ENCODE measurements at places on chromosomes 12 and 14.

GRCh38 chr12:1875608-1876007 lies 42.8 kb downstream of the CACNA2D4 start:
- no peak for DNase-seq
- H3K4me3 ChIP-seq, result no peak overlapping the region
- H3K4me1 ChIP-seq, result no peaks in the 10 kb centered on the region

- no peak overlapping the region for H3K27ac ChIP-seq
- no peaks in the 10 kb centered on the region for H3K36me3 ChIP-seq
- no peak overlapping the region for H3K4me3 ChIP-seq
- H3K27me3 ChIP-seq, result no peaks in the 10 kb centered on the region
- no peak for DNase-seq
These were observed 269.9 kb downstream of the ADAMTS20 start for GRCh38 chr12:43282106-43282505.

DNA sequence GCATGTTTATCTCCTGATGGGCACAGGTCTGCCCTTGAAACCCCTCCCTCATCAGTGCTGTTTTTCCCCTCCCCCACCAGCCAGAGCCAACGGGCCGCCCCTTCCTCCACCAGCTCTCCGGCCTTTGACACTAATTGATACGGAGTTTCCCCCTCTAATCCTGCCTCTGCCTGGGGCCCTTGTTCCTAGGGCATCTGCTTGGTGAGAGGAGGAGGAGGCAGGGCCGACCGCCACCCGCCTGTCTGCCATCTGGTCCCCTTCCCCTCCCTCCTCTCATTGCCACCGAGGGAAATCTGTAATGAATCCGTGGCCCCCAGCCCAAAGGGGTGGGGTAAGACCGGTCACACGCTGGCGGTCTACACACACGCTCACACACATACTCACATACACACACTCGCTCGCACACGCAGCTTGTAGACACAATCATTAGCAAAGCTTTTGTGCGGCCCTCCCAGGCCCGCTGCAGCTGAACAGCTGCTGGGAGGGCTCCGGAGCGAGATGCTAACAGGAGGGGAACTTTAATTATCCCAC lies 27.4 kb downstream of the SRRM4 start:
- H3K36me3 ChIP-seq, result no peaks in the 10 kb centered on the region
- H3K27ac ChIP-seq, result no peak overlapping the region
- no peak overlapping the region for H3K4me3 ChIP-seq
- no peak for DNase-seq

GRCh38 chr14:35286707-35287106 lies 5.5 kb upstream of the PSMA6 start:
- H3K27me3 ChIP-seq, result no peaks in the 10 kb centered on the region
- H3K27ac ChIP-seq, result no peak overlapping the region
- H3K4me1 ChIP-seq, result no peaks in the 10 kb centered on the region
- H3K4me3 ChIP-seq, result no peak overlapping the region
- H3K36me3 ChIP-seq, result no peaks in the 10 kb centered on the region

GRCh38 chr14:26965490-26965889 lies 367.7 kb upstream of the NOVA1 start:
- DNase-seq, result no peak
- H3K4me1 ChIP-seq, result no peaks in the 10 kb centered on the region
- no peak overlapping the region for H3K27ac ChIP-seq

- H3K36me3 ChIP-seq, result no peaks in the 10 kb centered on the region
- no peak overlapping the region for H3K4me3 ChIP-seq
- no peaks in the 10 kb centered on the region for H3K27me3 ChIP-seq
- H3K4me1 ChIP-seq, result no peaks in the 10 kb centered on the region
- DNase-seq, result no peak
These were observed 13.7 kb upstream of the ALX1 start for GRCh38 chr12:85266356-85266755.

DNA sequence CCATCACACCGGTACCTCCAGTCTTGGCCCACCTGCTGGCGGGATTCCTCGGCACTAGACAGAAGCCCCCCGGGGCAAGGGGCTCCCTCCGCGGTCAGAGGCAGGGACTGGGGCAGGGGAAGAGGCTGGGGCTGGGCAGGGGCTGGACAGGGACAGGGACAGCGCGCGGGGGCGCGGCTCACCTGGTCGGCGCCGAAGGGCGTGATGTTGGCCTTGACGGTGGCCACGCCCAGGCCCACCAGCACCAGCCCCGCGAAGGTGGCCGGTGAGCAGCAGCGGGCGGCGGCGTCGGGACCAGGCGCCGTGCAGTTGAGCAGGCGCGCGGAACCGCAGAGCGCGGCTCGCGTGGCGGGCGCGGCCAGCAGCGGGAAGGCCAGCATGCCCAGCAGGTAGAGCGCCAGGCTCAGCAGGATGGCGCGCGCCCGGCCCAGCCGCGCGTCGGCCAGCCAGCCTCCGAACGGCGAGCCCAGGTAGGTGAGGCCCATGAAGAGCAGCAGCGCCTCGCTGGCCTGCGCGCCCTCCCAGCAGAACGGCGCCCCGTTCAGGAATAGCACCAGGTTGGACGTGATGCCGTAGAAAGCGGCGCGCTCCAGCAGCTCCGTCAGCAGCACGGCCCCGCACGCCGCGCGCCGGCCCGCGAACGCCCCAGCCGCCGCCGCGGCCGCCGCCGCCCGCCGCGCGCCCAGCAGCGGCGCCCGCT lies 392 bp downstream of the SLC15A4 start:
- no peaks in the 10 kb centered on the region for H3K36me3 ChIP-seq
- H3K27ac ChIP-seq, result peak overlapping the region; percentile 17
- DNase-seq, result no peak
- peak overlapping the region; percentile 90 for H3K4me3 ChIP-seq
- H3K4me1 ChIP-seq, result peaks cover 7% of the 10 kb centered on the region

DNA sequence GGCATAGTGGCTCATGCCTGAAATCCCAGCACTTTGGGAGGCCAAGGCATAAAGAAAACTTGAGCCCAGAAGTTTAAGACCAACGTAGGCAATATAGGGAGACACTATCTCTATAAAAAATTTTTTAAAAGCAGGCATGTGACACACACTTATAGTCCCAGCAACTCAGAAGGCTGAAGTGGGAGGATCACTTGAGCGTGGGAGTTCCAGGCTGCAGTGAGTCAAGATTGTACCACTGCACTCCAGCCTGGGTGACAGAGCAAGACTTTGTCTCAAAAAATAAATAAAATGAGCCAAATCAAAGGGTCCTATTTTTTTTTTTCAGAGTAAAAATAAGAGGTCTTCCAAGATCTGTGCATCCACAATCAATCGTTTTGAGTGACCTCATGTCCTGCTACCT lies 237.6 kb downstream of the SLC16A7 start:
- H3K27ac ChIP-seq, result no peak overlapping the region
- no peaks in the 10 kb centered on the region for H3K27me3 ChIP-seq
- no peaks in the 10 kb centered on the region for H3K4me1 ChIP-seq
- DNase-seq, result no peak

- no peak overlapping the region for H3K4me3 ChIP-seq
- no peaks in the 10 kb centered on the region for H3K27me3 ChIP-seq
- no peaks in the 10 kb centered on the region for H3K4me1 ChIP-seq
- H3K36me3 ChIP-seq, result no peaks in the 10 kb centered on the region
- H3K27ac ChIP-seq, result no peak overlapping the region
These were observed 121.6 kb downstream of the TMEM121 start for GRCh38 chr14:105647784-105648608.

DNA sequence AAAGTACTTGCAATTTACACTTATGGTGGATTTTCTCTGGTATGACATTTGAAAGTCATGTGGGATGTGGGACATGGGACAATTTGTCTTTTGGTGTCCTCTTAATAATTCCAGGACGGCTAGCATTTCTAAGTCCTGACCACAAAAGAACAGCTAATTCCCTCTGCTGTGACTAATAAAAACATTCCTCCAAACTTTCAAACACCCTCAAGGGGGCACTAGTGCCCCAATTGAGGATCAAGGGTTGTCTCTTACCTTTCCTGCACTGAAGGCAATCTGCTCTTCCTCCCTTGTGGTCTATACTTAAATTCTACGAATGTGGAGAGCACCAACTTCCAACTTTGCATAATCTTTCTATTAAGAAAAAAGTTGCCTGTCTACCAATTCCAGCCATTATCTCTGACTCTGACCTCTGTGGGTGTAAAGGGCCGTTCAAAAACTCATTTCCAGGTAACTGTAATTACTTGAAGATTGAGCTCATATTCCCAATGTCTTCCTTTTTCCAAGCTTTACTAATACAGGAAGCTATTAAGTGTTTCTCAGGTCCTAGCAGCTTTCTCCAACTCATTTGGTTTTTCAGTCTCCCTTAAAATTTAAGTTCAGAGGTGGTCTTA lies 210.2 kb downstream of the PTPRO start:
- no peaks in the 10 kb centered on the region for H3K4me1 ChIP-seq
- H3K27me3 ChIP-seq, result no peaks in the 10 kb centered on the region
- DNase-seq, result no peak
- no peak overlapping the region for H3K4me3 ChIP-seq

DNA sequence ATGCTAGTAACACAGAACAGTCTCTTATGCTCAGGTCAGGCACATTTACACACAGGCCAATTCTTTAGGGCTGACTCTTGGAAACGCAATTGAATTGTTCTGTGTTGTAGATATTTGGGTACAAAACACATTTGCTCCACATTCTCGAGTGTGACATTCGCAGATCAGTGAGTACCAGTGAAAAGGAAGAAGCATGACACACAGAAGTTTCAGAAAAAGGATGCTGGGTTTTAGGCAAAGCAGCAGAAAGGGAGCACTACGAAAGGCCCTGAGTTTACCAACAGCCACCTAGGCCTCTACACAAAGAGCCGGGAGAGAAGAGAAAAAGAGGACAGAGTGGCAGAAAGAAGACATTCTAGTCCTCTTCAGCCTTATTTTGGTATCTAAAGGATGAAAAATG lies 254.4 kb upstream of the BTG1 start:
- H3K27me3 ChIP-seq, result no peaks in the 10 kb centered on the region

GRCh38 chr14:29749829-29750228 lies 177.8 kb downstream of the PRKD1 start:
- H3K36me3 ChIP-seq, result no peaks in the 10 kb centered on the region
- no peak overlapping the region for H3K27ac ChIP-seq
- no peaks in the 10 kb centered on the region for H3K27me3 ChIP-seq
- no peak overlapping the region for H3K4me3 ChIP-seq

GRCh38 chr14:90732139-90732538 lies 84.1 kb downstream of the TTC7B start:
- no peaks in the 10 kb centered on the region for H3K27me3 ChIP-seq
- DNase-seq, result no peak
- H3K4me1 ChIP-seq, result no peaks in the 10 kb centered on the region
- no peak overlapping the region for H3K27ac ChIP-seq
- no peak overlapping the region for H3K4me3 ChIP-seq
- no peaks in the 10 kb centered on the region for H3K36me3 ChIP-seq

DNA sequence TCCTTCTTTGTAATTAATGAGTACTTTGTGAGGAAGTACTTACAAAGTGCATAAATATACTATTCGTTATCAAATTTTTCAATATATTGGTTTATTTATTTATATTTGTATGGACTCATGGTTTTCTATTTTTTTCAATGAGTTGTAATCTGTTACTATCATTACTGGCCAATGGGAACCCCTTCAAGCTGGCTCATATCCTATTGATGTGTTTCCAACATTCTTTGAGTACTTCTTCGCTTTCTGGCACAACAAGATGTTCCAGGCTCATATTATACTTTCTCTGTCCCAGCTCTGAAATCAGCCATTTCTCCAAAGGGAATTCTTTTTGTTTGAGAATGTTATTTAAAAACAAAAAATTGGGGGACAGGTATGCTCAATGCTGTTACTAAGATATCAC lies 17.5 kb downstream of the YBX3 start:
- no peaks in the 10 kb centered on the region for H3K27me3 ChIP-seq
- no peak overlapping the region for H3K4me3 ChIP-seq
- no peaks in the 10 kb centered on the region for H3K4me1 ChIP-seq
- no peak overlapping the region for H3K27ac ChIP-seq
- no peaks in the 10 kb centered on the region for H3K36me3 ChIP-seq

GRCh38 chr14:104496095-104496494 lies 83.5 kb upstream of the C14orf180 start:
- no peak overlapping the region for H3K4me3 ChIP-seq
- no peaks in the 10 kb centered on the region for H3K36me3 ChIP-seq
- no peak for DNase-seq
- no peaks in the 10 kb centered on the region for H3K4me1 ChIP-seq

DNA sequence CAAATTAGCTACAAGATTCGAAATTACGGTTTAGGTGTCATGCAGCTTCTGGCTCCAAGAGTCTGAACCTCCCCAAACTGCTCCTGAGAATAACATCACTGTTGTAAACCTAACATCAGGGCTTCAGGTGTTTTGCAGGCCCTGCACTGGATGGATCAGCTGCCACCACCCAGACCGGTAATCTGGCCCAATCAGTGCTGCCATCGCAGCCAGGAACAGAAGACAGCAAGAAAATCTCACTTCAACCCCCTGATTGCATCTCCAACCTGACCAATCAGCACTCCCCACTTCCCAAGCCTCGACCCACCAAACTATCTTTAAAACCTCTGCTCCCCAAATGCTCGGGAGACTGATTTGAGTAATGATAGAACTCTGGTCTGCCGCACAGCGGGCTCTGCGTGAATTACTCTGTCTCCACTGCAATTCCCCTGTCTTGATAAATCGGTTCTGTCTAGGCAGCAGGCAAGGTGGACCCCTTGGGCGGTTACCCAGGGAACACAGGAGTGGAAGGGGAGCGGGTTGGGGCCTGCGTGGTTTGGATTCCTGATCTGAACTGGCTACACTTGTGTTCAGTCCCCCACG lies 268.5 kb upstream of the SFSWAP start:
- H3K4me1 ChIP-seq, result no peaks in the 10 kb centered on the region
- no peak overlapping the region for H3K4me3 ChIP-seq
- DNase-seq, result no peak
